HFF-Myc (cell line): ENCODE measurements at places on chromosomes 7 and 10.

GRCh38 chr7:365593-365992 lies 75.6 kb downstream of the FOXL3 start:
- DNase-seq = no peak

GRCh38 chr7:133056370-133057238 lies 25.3 kb downstream of the CHCHD3 start:
- DNase-seq = no peak

GRCh38 chr10:17209881-17210280 lies 8.4 kb upstream of the TRDMT1 start:
- DNase-seq = no peak

DNA sequence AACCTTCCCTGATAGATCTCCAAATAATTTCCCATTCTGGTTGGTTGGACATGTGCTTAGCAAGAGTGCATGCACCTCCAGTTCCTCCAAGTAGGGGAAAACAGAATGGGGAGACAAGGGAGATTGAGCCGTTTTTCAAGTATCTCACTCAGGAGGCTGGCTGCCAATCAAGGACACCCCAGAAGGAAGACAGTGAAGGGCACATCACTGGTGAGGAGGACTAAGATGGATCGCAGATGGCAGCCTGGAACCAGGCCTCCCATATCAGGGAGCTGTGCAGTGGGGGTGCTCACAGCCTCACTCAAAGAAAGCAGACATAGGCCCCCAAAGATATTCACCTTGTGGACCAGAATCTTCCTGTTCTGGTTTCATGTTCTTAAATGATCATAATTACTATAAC lies 31.2 kb downstream of the PTPRZ1 start:
- no peak for DNase-seq

DNA sequence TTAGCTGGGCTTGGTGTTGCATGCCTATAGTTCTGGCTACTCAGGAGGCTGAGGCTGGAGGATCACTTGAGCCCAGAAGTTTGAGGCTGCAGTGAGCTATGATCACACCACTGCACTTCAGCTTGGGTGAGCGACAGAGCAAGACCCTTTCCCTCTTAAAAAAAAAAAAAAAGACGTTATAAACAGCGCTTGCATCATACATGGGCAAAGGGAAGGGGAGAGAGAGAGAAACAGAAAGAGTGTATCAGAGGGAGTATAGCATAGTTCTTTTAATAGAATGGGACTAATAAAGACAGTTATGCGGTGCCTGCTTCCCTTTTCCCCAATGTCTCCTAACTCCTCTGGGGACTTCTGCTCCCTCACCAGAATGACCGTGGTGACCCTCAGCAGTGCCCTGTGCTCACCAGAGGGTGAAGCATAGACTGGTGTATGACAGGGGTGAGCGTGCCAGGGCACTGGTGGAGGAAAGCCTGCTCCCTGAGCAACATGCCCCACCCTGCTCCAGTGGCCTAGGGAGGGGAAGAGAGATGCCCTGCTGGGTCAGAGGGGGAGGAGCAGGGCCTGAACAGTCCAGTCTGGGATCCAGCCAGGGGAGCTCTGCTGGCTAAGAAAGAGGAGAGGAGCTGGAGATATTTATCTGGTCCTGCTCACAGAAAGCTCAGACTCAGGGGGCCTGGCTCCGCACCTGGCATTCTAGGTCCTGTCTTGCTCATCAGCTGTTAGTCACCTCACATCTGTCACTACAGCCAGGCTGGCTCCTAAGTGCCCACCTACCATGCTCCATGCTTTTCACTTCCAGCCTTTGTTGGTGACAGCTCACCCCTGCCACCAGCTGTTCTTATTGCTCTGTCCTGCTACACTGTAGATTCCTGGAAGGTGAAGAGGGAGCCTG lies 2.2 kb downstream of the PDZD7 start:
- DNase-seq = no peak

GRCh38 chr10:22135591-22135990 lies 82.2 kb downstream of the EBLN1 start:
- DNase-seq = no peak

GRCh38 chr7:29839302-29839701 lies 33.0 kb downstream of the WIPF3 start:
- peak; percentile 31 for DNase-seq

DNA sequence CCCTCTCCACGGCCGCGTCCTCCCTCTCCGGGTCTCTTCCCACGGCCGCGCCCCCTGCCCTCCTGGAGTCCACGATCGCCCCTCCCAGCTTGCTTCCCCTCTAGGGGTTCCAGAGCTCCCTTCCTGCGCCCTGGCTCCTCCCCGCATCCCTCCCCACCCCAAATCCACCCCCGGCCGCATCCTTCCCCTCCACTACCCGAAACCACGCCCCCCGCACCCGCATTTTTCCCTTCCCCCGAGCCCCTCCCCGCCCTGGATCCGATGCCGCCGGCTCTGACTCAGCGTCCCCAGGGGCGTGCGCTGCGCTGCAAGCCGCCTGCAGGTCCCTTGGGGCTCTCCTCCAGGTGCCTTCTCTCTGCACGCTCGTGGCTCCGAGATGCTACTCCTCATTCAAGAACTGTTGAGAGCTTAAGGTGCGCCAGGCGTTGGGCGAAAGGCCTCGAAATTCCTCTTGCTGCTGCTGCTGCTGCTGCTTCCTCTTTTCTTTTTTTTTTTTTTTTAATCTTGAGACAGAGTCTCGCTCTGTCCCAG lies 372 bp upstream of the TMEM130 start:
- no peak for DNase-seq

DNA sequence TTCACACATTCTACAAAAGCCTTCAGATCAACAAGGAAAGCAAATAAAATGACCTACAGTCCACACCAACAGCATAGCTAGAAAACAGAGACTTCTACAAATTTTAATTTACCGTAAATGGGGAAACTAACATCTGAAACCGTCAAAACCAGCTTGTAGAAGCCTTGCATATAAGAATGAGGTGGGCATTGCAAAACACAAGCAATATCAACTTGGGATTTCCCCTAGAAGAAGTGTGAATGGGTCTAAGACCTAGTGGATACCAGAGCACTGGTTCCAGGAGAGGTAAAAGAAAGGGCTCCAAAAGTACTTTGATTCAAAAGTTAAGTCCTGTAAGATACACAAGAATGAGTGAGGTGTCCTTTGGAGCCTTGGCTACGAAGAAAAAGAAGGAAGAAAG lies 18.7 kb downstream of the RTKN2 start:
- DNase-seq = no peak

GRCh38 chr7:37109016-37109683 lies 339.5 kb downstream of the ELMO1 start:
- DNase-seq = no peak

- DNase-seq = no peak
Measured at GRCh38 chr7:156474241-156474743, 166.3 kb upstream of the RNF32 start.
